ENCODE measurements at places on chromosomes 1 and 21. TPM values are rescaled to one million over a fixed set of nuclear protein-coding genes. Genes with fewer than 3 reads are reported as not detected.

The RHEX gene
- 0.29 TPM for total RNA-seq

The MTOR gene
- 34.2 TPM for total RNA-seq

The PLPP3 gene
- total RNA-seq = 2.2 TPM

The RGS16 gene
- 0.81 TPM for total RNA-seq

The SLC35F3 gene
- 2.2 TPM for total RNA-seq

The TNNT2 gene
- total RNA-seq = 0.17 TPM

The OR10J1 gene
- total RNA-seq = not detected

The KMO gene
- total RNA-seq = 1.0 TPM

The VWA5B1 gene
- not detected for total RNA-seq

The SYT11 gene
- 13.2 TPM for total RNA-seq

The THEM5 gene
- total RNA-seq = not detected

The F5 gene
- total RNA-seq = not detected

The MAN1C1 gene
- 0.63 TPM for total RNA-seq

The ZRANB2 gene
- total RNA-seq = 45.4 TPM

The GSTM1 gene
- total RNA-seq = not detected

The AADACL3 gene
- not detected for total RNA-seq

The DCDC2B gene
- not detected for total RNA-seq

The MANEAL gene
- total RNA-seq = 0.72 TPM

The RHBDL2 gene
- not detected for total RNA-seq

The CD5L gene
- not detected for total RNA-seq

The SDCCAG8 gene
- 86.9 TPM for total RNA-seq

The KRTAP10-10 gene
- total RNA-seq = not detected

The ETNK2 gene
- 15.6 TPM for total RNA-seq

The IQGAP3 gene
- 65.3 TPM for total RNA-seq

The LPAR3 gene
- total RNA-seq = 1.2 TPM

The SPATA17 gene
- total RNA-seq = 0.22 TPM

The RAB25 gene
- 47.5 TPM for total RNA-seq

The OLIG2 gene
- not detected for total RNA-seq

The KRTAP10-9 gene
- not detected for total RNA-seq

The ARHGEF10L gene
- 27.8 TPM for total RNA-seq

The DCST1 gene
- not detected for total RNA-seq

All from epithelial cell of proximal tubule (primary cell).